Stimulated activated CD8-positive, alpha-beta memory T cell treated with anti-CD3 and anti-CD28 coated beads, Interleukin-4, amount 100 ng/mL, for 1 hour (primary cell): ENCODE measurements at places on chromosomes 7 and 10.

DNA sequence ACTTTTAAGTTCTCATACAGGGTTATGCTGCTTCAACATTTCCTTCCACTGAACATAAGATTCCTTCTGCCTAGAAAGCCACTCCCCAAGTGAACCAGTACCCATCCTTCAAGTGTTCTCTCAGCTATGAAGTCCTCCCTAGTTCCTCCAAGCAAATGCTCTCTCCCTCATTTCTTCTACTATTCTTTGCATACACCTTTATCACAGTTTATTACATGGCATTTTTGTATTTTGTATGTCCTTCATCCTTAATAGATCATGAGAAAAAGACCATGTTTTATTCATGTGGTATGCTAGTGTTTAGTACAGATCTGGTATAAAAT is 1.9 kb downstream of the SYPL1 start:
- DNase-seq: no peak

DNA sequence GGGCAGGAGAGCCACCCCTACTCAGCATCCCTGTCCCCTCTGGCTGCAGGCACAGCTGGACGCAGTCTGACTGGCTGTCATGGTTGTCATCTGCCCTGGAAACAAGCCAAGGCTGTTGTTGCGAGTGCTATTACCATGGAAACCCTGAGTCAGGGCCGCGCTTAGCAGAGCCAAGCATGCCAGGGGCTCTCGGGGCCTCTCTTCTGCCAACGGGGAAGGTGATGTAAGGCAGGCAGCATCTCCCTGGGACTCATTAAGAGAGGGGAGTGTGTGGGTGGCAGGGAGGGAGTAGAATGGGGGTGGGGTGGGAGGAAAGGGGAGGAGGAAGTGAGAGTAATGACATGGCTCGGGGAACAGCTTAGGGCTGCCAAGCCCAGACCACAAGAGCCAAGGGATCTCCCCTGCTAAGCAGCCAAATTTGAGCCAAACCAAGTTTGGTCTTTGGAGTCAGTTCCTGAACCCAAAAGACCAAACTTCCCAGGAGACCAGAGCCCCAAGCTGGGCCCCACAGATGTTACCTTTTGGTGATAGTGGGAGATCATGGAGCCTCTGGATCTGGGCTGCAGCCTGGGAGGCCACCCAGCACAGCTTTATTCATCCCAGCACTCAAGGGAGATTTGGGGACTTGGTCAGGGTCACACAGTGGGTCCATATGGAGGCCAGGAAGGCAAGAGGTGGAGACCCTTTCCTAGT is 67.6 kb downstream of the TMEM130 start:
- DNase-seq: no peak

- peak; percentile 1 for DNase-seq
Measured at GRCh38 chr7:113086431-113086888, at the start of gene GPR85. Gene GPR85 (minus strand): TSS chr7:113086827. CDS start chr7:113084721, 2,106 bp downstream.

DNA sequence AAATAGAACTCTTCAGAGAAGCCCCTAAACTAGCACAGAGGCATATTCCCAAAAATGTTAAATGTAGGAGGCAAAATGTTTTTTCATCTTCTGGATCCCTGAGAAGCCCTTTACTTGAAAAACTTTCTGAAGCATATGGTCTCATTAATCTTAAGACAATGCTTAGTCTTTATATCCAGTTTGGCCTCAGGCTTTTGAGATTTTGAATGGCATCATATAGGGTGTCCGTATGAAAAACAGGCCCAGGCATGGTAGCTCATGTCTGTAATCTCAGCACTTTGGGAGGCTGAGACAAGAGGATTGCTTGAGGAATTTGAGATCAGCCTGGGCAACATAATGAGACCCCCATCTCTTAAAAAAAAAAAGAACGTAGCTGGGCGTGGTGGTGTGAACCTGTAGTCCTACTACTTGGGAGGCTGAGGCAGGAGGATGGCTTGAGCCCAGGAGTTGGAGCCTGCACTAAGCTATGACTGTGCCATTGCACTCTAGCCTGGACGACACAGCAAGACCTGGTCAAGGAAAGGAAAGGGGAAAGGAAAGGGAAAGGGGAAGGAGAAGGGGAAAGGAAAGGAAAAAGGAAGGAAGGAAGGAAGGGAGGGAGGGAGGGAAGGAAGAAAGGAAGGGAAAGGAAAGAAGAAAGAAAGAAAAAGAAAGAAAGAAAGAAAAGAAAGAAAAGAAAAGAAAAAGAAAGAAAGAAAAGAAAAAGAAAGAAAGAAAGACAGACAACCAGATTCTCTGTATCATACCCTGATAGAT is 119.4 kb downstream of the CDK6 start:
- no peak for DNase-seq

- no peak for DNase-seq
Measured at GRCh38 chr7:79709574-79710409, 256.3 kb upstream of the MAGI2 start.

GRCh38 chr7:2851497-2851896 is 7.4 kb upstream of the GNA12 start:
- no peak for DNase-seq

- DNase-seq: no peak
Measured at GRCh38 chr7:73992101-73992562, 35.8 kb upstream of the ELN start.
